ENCODE measurements at places on chromosomes 3 and 15.

GRCh38 chr3:183252118-183252782 is 803 bp upstream of the B3GNT5 start:
- no peak for DNase-seq

GRCh38 chr3:169699536-169700050 is 36.1 kb upstream of the MECOM start:
- peak; percentile 95 for DNase-seq

- no peak for DNase-seq
Measured at GRCh38 chr3:43347774-43348173, 61.4 kb downstream of the SNRK start.

- DNase-seq = no peak
Measured at GRCh38 chr3:191740712-191741111, 279.7 kb downstream of the PYDC2 start.

- DNase-seq = no peak
Measured at GRCh38 chr3:86991840-86992435, 989 bp upstream of the VGLL3 start.

- DNase-seq = no peak
Measured at GRCh38 chr15:83082730-83083386, 15.8 kb upstream of the BTBD1 start.

All from esophagus muscularis mucosa (tissue), 4 donors.